Hippocampal formation (tissue), 2 donors: ENCODE measurements at places on chromosomes 2 and 18.

DNA sequence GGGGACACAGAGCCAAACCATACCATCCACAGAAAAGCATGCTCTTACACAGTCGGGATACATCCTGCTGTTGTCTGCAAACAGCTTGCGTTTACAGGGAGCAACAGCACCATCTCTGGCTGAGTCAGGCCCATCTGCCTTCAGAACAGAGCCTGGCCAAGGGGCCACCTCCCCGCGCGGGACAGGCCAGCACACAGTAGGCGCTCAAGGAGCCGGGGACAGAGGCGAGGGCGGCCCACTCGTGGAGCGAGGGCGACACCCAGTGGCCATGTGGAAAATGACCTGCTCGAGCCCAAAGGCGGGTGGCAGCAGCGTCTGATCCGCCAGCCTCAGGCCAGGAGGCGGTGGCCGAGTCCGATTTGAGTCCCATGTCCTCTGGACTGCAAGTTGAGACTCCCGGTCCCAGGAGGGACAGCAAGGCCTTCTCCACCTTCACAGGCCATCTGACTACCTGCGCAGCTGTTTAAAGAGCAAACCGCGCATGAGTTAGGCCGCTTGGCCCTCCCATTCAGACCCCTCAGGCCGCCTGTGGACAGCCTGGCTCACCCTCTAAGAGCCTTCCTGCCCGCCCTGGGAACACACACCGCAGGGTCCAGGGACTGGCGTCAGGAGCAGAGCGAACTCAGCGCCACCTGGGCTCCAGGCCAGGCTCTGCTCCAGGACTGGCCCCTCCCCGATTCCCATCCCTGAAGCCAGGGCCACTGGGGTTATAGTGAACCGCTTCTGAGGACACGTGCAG lies 38.3 kb downstream of the TTC32 start:
- peak; percentile 61 for DNase-seq

GRCh38 chr2:175576875-175577274 lies 395.4 kb upstream of the ATP5MC3 start:
- DNase-seq: no peak

DNA sequence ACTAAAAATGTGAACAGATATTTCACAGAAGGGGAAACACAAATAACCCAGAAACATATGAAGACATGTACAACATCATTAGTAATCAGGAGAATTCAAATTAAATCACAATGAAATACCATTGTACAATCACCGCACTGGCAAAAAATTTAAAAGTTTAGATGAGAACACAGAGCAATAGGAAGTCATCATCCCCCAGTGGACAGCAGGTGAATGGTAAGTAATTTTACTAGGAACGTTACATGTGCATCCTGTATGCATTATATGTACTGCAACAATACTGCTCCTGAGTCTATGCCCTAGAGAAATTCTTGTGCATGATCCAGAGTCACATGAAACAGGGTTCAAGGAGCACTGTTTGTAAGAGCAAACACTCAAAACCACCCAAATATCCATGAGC lies 713.8 kb downstream of the NRXN1 start:
- DNase-seq: no peak

DNA sequence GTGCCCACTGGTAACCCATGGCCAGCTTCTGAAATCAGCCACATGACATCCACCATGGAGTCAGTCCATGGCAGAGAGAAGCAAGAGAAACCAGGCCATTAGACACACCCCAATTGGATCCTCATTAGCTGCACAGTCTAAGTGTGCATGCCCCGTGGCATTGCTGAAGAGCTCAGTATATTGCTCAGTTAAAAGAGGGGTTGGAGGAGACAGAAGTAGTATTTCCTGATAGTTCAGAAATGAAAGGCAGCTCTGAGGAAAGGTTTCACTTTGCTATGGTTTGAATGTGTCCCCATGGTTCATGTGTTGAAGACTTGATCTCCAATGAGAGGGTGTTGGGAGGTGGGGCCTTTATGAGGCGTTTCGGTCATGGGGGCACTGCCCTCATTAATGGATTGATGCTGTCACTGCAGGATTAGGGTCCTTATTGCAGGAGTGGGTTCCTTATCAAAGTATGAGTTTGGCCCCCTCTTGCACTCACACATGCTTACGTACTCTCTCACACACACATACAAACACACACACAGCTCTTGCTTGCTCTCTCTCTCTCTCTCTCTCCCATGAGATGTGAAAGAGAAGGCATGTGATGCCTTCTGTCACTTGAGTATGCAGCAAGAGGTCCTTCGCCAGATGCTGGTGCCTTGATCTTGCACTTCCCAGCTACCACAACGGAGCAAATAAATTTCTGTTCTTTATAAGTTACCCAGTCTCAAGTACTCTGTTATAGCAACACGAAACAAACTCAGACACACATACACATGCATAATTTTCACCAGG lies 58.0 kb downstream of the TMEM163 start:
- no peak for DNase-seq
